ENCODE measurements at places on chromosomes 1 and 21.
A peak's percentile ranks its signal among the peaks of the same experiment; 100 is the strongest.

GRCh38 chr1:53482441-53483153 lies 23.4 kb downstream of the DMRTB1 start:
- no peak for DNase-seq

- DNase-seq = no peak
Observed at GRCh38 chr1:17561561-17561985, 22.1 kb downstream of the ARHGEF10L start.

- DNase-seq = no peak
Observed at GRCh38 chr21:33847588-33848248, 67.9 kb downstream of the ATP5PO start.

DNA sequence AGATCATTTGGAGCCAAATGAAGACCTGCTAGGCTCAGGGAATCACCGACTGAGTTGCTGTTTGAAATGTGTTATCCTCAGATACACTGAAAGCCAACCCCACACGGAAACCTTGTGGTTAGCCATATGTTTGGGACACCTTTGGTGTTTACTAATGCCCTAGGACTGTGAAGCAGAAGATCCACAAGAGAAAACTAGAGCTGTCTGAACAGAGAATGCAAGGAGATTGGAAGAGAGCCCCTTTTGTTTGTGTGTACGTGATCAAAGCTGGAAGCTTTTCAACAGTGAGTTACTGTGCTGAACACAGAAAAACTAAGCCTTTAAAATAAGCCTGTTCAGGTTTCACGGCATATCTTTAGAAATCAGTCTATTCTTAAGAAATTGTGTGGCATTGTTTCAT lies 908.2 kb upstream of the ADGRL2 start:
- no peak for DNase-seq

- no peak for DNase-seq
Observed at GRCh38 chr1:167501515-167502191, 16.7 kb downstream of the CD247 start.

GRCh38 chr1:219161371-219161770 lies 12.3 kb upstream of the LYPLAL1 start:
- DNase-seq = no peak

DNA sequence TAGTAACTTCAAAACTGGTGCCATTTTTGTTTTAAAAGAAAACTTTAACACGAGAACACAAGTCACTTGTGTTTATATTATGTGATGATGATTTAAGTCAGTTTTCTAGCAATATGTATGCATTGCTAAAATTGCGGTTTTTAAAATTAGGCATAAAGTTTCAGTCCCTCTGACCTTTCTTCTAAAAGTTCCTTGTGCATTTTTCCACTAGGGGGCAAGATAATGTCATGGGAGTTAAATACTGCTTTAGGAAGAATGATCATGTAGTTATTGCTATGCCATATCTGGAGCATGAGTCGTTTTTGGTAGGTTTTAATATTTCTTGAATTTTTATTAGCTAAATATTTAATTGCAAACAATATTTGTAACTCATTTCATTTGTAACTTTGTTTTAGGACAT lies 10.7 kb downstream of the CDC7 start:
- no peak for DNase-seq

DNA sequence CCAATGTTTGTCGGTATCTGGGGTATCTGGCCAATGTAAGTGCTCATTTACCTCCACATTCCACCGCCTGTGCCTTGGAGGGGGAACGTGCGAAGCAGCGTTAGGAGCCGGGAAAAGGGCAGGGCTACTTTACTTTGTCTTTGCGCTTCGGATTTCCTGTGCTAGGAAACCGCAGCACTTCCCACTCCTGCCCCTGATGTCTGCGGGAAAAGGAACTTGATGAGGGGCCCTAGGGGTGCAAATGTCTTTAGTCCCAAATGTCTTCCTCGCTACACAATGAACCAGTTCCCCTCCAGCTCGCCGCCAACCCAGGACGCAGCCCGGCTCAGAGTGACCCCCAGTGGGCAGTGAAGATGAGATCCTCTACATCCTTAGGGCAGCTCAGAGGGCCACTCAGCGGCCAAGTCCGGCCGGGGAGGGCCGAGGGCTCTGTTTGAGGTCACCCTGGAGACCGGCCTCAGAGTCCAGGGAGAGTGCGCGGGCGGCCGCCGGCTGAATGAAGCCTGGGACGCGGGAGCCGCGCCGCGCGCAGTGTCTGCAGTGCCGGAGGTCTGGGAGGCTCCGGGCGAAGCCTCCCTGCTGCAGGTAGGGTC lies at the start of gene DYNLT5:
Gene DYNLT5 (plus strand): TSS at position 460 of the 593 bp plus-strand sequence. CDS start 2,200 bp downstream, outside the sequence.
- DNase-seq = no peak

DNA sequence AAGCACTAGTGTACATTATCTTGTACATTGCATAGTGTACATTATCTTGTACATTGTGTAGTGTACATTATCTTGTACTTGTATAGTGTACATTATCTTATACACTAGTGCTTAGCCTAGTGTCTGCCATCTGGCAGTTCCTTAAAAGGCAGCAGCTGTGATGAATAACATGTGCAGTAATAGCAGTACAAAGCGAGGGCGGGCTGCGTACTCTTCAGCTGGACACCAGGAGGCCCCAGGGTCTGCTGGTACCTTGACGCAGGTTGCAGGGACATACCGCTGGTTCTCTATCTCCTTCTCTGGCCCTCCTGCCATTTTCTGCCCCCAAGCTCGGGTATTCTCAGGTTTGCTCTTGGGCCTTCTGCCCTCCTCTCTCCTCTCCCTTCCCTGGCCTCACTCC lies 149.6 kb downstream of the SEC16B start:
- DNase-seq = no peak

GRCh38 chr1:185957441-185958363 lies 223.5 kb downstream of the HMCN1 start:
- DNase-seq = no peak

DNA sequence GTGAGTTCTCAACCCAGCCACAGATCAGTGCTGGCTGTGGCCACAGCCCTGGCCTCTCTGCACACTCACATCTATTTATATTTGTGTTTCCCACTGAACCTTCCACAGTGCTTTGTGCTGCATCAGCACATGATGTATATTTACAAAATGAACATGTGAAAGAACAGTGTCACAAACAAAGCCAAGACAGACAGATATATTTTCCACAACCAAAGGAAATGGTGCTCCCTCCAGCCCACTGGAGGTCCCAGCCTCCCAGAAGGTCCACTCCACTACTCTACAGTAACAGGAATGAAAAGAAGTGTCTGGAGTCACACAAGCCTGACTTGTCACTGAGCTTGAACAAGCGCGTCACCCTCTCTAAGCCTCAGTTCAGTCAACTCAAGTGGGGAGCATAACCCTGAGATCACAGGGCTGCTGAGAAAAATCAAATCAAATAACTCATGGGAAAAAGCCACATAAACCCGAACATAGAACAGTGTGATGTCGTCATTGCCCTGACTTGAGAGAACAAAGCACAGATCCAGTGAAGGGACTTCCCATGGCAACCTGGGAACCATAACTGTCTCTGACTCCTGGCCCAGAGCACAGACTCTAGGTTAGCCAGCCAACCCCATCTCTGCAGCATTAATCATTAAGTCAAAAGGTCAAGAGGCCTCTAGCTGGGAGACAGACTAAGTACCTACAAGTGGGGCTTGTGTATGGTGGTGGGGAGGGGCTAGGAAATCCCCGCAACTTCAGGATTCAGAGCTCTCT lies 121.2 kb downstream of the TRABD2B start:
- no peak for DNase-seq

- DNase-seq = no peak
Observed at GRCh38 chr1:229848752-229849677, 218.0 kb upstream of the GALNT2 start.

DNA sequence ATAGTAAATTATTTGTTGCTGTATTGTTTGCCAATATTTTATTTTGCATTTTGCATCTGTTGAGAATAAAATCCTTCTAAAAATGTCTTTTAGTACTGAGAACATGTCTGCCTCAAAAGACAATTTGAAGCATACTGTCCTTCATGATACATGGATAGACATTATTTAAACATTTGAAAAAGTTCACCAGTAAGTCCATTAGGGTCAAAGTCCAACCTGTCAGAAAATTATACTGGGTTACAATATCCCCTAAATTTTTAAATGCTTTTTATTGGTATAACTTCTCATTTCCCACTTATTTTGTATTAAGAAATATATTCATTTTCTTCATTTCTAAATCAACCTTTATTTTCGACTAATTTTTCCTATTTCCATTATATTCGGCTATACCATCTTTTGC lies 9.3 kb downstream of the CHML start:
- DNase-seq = no peak

DNA sequence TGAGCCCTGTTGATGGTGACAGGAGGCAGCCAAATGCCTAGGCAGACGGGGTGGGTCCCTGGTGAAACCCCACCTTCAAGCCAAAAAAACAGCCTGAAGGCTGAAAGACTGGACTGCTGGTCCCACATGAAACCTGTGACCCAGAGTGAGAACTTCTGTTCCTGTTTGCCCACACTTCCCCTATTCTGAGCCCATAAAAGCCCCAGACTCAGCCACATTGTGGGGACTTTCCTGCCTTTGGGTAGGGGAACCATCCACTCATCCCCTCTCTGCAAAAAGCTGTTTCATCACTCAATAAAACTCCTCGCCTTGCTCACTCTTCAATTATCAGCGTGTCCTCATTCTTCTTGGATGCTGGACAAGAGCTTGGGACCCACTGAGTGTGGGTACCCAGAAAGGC lies 25.2 kb downstream of the HTR6 start:
- DNase-seq = no peak

DNA sequence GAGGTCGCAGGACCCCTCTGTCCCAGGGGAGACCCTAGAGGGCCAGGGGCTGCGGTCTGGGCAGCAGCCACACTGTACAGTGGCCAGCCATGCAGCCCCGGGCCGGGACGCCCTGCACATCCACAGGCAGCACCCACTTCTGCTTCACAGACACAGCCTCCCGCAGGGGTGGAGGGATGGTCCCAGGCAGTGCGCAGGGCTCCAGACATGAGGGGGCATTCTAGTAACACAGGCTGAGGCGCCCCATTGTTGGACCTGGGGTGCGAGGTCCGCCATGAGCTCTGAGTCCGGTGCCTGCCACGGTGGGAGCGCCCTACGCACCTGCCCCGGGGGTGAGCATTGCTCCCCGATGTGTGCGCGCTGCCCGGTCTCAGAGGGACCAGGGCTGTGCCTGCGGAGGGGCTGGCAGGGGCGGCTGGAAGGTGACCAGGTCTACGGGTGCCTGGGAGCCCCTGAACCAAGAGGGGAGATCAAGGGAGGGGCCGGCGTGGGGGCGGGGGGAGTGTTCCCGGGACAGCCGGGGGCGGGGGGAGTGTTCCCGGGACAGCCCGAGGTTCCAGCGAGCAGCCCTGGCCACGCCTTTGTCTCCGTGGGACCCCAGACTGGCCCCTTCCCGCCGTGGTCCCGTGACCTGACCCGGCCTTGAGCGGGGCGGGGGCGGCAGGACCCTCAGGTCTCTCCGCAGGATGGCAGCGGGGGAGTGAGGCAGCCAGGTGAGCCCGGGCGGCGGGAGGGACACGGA lies 4.5 kb downstream of the MMEL1 start:
- DNase-seq = no peak

DNA sequence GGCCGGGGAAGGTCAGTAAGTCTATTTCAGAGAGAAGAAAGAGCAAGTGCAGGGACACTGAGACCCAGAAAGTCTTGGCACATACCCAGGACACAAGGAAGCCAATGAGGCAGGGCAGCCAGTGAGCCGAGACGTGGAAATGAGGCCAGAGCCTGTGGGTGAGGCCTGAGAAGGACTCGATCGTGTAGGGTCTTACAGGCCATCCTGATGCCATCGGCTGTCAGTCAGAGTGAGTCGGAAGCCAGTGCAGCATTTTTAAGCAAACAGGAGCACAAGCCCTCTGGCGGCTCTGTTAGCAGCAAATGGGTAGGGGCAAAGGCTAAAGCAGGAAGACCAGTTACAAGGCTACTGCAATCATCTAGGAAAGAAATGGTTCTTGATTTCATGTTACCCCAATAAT lies 6.1 kb upstream of the GJB3 start:
- no peak for DNase-seq

- no peak for DNase-seq
Observed at GRCh38 chr1:233300326-233300725, 4.8 kb upstream of the PCNX2 start.

- DNase-seq = no peak
Observed at GRCh38 chr1:201763455-201764140, 65.4 kb upstream of the IPO9 start.

- no peak for DNase-seq
Observed at GRCh38 chr1:103058391-103058790, 49.9 kb downstream of the COL11A1 start.

- no peak for DNase-seq
Observed at GRCh38 chr1:15188678-15189077, 35.1 kb downstream of the TMEM51 start.

DNA sequence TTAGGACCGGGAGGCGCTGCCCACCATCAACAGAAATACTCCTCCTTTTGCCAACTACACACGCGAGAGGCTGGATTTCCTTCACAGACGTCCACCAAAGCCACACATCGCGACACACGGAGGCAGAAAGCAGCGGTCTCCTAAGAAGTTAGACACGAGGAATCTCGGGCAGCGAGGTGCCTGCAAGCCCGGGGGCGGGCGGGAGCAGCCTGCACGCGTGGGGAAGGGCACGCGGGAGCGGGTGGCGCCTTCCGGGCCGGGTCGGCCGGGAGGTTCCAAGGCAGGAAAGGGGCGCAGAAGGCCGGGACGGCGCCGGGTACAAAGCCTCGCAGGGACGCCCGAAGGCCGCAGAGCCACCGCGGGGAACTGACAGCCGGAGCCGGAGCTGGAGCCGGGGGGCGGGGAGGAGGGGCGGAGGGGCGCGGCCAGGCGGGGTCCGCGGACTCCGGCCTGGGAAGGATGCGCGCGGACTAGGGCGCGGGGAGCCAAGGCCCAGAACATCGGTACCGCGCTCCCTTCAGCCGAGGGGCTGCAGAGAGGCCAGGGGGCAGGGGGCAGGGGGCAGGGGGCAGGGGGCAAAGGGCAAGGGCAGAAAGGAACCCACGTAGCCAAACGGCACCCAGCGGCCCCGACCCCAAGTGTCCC lies 722 bp downstream of the NPHP4 start:
- no peak for DNase-seq

DNA sequence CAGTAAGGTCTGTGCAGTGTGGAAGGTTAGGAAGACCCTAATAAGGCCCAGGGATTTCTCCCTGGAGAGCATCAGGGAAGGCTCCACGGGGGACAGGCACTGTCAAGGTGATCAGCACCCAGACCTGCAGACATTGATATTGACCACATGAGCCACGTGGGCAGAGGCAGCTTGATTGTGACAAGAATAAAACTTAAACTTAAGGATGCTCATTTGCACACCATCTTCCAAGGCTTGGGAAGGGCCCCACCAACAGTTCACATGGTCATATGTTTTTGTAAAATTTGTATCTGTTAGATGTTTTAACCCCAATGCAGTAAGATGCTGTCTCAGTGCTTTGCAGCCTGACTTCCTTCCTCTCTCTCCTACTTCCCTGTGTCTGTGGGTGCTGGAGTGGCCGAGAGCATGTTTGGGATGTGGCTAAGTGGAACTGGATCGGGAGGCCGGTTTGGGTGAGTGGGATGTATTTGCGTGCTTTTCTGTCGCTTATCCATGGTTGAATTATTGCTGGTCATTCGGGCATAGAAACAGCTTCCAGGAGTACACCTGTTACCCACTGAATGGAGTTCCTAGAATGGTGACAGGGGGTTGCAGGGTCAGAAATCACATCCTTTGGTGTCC lies 49.8 kb upstream of the OLIG2 start:
- DNase-seq = no peak

GRCh38 chr1:36350659-36351226 lies 27.3 kb upstream of the EVA1B start:
- peak; percentile 29 for DNase-seq

- peak; percentile 32 for DNase-seq
Observed at GRCh38 chr1:89198491-89199072, at the start of gene GBP4. TSS of gene GBP4 (minus strand) at chr1:89198942. CDS start at chr1:89198834, 108 bp downstream.
